ENCODE measurements at places on chromosomes 5 and 9.

GRCh38 chr9:128819716-128820664 lies 1.7 kb downstream of the ENDOG start:
- DNase-seq = no peak

- no peak for DNase-seq
Measured at GRCh38 chr9:76419782-76420380, 25.7 kb upstream of the RFK start.

DNA sequence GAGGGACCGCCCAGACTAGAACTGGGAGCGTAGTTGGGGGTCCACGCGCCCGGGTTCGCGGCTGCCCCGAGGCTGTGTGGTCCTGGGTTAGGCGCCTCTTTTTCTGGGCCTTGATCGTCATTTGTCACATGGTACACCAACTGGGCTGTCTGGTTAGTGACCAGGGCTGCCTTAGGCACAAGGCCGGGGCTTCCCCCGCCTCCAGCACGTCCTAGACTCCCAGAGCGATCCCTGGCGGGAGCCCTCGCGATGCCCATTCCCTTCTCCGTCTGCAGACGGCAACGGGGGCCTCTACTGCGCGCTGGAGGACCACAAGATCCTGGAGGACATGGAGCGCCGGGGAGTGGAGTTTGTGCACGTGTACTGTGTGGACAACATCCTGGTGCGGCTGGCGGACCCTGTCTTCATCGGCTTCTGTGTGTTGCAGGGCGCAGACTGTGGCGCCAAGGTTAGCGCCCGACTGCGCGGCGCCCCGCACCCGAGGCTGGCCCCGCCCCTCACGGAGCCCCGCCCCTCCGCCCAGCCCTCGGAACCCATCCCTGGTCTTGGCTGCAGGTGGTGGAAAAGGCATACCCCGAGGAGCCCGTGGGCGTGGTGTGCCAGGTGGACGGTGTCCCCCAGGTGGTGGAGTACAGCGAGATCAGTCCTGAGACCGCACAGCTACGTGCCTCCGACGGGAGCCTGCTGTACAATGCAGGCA lies 1.5 kb downstream of the UAP1L1 start:
- DNase-seq = no peak

- no peak for DNase-seq
Measured at GRCh38 chr5:14667290-14667689, 2.8 kb downstream of the OTULIN start.

GRCh38 chr5:159184858-159185381 lies 24.4 kb downstream of the RNF145 start:
- DNase-seq = no peak

- DNase-seq = no peak
Measured at GRCh38 chr9:4936277-4936676, 48.8 kb upstream of the JAK2 start.

DNA sequence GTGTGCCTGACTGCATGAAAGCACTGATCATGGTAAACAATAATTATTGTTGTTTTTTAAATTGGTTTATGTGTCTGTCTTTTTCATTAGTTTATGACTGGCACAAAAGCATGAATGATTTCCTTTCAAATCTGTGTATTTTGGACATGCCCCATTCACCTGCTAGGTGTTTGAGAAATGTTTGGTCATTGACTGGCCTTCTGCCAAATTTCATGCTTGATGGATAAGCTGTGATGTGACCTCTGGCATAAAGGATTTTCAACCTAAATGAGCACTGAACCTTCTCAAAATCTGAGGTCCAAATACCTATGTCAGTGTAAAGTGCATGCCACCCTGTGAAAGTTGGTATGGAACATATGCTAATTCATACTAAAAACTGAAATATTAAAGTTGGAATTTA lies 204.5 kb downstream of the BRINP1 start:
- no peak for DNase-seq

DNA sequence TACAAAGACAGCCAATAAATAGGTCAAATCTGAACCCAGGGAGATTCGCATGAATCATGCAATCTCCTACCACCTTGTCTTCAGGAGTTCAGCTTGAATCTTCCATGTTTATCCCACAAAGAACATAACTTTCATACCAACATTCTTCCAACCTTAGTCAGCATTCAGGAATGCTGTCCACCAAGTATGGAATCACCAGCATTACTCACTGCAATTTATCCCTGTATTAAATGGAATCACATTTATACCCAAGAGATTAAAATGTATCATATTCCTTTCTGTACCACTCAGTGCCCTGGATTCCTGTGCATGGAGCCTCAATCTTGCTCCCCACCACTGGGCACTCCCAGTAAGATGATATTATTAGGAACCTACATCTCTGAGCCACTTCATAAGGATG lies 162.6 kb downstream of the GLIS3 start:
- DNase-seq = no peak

- no peak for DNase-seq
Measured at GRCh38 chr5:90475436-90475980, 844 bp downstream of the POLR3G start.

GRCh38 chr9:101398930-101399642 lies 435 bp downstream of the ZNF189 start:
- no peak for DNase-seq

DNA sequence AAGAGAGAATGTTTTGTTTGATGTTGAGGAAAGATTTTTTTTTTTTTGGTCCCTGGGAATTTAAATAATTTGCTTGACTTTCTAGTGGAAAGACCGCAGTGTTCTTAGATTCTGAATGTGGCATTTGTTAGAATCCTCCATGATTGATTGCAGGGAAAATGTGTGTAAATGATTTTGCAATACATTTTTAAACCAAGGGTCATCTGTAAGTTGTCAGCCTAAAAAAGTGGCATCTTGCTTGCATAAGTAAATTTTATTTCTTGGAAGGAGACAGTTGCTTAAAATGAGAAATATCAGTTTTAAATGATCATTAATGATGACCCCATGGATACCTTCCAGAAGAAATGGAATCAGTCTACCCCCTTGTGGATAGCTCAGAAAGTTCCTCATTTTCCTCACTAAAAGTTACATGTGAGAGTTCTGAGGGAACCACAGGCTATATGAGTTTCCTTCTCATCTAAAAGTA lies 105.1 kb upstream of the SLC25A48 start:
- no peak for DNase-seq

DNA sequence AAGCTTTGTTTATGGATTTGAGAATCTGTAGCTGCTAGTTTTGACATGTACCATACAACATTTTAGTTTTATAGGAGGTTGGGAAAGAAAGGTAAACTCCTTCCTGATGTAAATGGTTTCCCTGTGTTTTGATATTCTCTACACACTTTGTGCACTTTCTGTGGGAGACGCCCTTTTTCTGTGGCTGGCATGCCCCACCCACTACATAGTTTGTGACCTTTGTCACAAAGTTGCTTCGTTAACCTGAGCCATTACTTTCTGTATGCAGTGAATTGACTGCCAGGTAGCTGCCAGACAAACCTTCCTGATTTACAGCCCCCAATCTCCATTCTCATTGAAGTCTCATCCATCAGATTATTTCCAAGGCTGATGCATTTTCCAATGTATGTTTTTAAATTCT lies 90.6 kb downstream of the NLN start:
- DNase-seq = no peak

DNA sequence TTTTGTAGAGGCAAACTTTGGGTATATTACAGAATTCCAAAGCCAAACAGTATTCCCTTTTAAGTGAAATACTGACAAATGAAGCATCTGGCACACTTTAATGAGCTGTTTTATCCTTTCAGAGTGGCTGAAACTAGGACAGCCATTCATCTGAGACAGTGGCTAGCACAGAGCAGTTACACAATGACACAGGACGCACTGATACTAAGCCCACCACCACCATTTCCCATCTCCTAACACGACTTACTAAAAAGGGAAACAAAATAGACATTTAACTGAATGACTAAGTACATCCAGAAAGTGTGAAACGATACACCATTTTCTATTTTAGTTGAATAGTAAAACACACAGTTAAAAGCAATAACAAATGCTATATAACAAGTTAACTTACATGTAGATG lies 120.4 kb upstream of the RETREG1 start:
- no peak for DNase-seq

DNA sequence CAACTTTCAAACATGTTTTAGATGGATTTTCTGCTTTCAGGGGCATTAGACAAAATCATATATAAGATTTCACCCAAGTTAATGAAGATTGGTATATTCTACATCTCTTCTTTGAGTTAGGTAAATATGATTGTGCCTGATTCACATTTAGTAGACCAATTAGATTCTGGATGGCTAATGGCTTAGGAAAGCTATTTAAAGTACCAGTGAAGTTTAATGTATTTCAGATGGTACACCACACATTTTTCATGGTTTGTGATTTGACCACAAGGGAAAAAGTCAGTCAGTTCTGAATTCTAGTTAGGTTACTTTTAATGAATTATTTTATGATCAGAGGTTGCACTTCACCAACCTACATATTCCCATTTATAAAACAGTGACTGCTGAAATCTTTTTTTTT lies 409.7 kb downstream of the ADGRV1 start:
- no peak for DNase-seq

GRCh38 chr5:154571325-154572035 lies 93.5 kb upstream of the HAND1 start:
- DNase-seq = no peak

DNA sequence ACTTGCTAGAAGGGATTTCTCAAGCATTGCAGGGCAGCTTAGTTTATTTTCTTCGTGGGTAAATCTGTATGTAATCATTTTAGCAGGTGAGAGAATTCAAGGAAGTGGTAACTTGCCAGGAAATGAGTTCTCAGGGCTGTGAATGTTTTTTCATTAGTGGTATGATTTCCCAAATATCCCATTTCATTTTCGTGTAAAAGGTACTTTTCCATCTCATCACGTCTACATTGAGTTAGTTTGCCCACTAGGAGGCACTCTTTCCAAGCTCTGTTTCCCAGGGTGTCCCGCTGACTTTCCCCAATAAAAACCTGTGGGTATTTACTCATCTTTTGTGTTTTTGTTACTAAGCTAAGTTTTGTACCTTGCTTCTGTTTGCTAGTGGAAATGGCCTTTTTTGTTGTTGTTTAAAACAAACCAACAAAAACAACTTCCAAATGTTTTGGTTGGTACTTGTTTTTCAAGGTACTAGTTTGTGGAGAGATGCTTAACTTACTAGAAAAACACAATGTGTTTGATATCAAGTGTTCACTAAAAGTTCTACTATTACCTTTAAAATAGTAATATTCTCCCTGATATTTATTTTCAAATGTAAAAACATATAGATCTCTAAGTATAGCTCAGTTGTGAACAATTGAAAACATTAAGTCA lies 373.6 kb downstream of the ADGRV1 start:
- no peak for DNase-seq

GRCh38 chr9:112280904-112281303 lies 52.5 kb downstream of the PTBP3 start:
- no peak for DNase-seq

GRCh38 chr9:75910731-75911130 lies 20.3 kb downstream of the PCSK5 start:
- no peak for DNase-seq
